Thymus (tissue), 14 donors: ENCODE measurements at places on chromosomes 7 and 10. TPM values are rescaled to one million over a fixed set of nuclear protein-coding genes. Genes with fewer than 3 reads are reported as not detected.

IGFBP1 gene
- 17.2 TPM for polyA plus RNA-seq

SLC13A1 gene
- 0.02 TPM for polyA plus RNA-seq

NIPSNAP2 gene
- 61.3 TPM for polyA plus RNA-seq

CALN1 gene
- polyA plus RNA-seq = 9.0 TPM

NEUROG3 gene
- 0.14 TPM for polyA plus RNA-seq

CPA4 gene
- polyA plus RNA-seq = 0.96 TPM

HOGA1 gene
- 0.18 TPM for polyA plus RNA-seq

RELN gene
- 0.96 TPM for polyA plus RNA-seq

AFAP1L2 gene
- 21.3 TPM for polyA plus RNA-seq

EGR2 gene
- 12.1 TPM for polyA plus RNA-seq

GPRIN2 gene
- 0.82 TPM for polyA plus RNA-seq

JAKMIP3 gene
- 0.39 TPM for polyA plus RNA-seq
